ENCODE measurements at places on chromosomes 16 and 17.

DNA sequence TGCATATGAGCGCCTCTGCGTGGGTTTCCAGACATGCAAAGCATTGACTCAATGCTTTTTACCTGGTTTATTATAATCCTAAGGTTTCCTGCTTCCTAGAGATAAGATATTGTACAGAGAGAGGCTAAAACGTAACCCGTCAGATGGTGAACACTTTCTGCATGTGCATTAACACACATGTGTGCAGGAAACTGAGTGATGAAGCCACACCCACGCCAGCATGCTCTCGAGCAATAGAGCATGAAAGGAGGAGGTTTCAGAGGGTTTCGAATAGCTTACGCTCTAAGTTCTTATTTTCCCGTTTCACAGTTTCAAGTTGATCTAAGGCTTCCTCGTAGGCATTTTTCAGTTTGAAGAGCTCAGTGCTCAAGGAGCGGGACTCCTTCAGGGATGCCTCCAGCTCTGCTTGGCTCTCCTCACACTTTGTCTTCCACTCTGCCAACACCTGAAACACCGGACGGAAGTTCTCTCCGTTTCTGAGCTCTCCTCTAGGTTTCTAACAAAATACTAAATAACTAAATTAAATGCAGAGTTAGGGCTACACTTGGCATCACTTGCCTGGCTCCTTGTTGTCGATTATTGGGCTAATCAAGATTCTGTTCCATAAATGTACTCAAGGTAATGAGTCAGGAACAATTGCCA lies 23.2 kb downstream of the MYH3 start:
- no peak for DNase-seq

DNA sequence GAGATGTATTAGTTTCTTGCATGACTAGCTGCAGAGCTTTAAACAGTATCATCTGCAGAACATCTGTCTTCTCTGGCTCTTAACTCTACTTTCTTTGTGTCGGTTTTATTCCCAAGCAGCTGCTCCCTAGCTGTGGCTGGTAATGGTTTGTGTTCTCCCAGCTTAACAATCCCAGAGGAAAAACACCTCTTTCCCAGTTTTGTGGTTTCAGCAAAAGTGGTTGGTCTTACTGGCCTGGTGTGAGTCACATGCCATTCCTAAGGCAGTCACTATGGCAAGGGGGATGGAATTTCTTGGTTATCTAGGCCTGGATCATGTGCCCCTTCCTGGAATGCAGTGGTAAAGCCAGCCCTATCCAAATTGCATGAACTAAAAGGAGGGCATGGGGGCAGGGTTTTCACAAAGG lies 27.5 kb downstream of the OMG start:
- no peak for DNase-seq

- no peak for DNase-seq
Measured at GRCh38 chr17:7476494-7476893, 2.9 kb downstream of the ZBTB4 start.

- no peak for DNase-seq
Measured at GRCh38 chr17:76121932-76122430, 18.4 kb upstream of the EXOC7 start.

DNA sequence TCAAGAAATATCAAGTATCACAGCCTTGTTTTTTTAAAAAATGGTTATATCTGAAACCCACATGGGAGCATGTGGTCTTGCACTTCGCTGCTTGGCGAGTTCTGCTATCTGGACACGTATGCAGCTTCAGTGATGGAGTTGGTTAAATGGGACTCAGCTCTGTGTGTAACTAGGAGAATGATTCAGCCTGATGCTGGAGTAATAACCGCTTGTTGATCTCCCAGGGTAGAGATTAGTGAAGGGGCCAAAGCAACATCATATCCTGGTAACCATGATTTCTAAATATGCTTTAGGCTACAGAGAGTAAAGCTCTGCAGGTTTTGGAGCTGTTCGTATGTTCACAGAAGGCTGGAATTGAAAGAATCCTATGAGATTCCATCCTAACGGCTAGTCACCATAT lies 63.2 kb downstream of the IQCK start:
- no peak for DNase-seq

DNA sequence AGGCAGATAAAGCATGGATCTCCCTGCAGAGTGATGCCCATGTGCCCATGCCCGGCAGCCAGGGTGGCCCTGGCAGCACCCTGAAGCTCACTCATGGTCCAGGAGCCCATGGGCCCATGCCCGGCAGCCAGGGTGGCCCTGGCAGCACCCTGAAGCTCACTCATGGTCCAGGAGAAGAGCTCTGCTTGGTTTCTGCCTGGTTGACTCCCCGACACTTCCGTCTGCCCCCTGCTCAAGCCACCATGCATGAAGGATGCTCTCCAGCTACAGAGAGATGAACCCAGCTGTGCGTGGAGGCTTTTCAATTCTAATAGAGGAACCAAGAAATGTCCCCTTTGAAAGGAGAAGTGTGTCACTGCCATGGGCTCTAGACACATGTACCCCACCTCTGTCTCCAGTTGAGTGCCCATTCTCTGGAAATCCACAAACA lies 8.7 kb downstream of the CCL17 start:
- DNase-seq = no peak
